ENCODE measurements at places on chromosomes 4 and X.

DNA sequence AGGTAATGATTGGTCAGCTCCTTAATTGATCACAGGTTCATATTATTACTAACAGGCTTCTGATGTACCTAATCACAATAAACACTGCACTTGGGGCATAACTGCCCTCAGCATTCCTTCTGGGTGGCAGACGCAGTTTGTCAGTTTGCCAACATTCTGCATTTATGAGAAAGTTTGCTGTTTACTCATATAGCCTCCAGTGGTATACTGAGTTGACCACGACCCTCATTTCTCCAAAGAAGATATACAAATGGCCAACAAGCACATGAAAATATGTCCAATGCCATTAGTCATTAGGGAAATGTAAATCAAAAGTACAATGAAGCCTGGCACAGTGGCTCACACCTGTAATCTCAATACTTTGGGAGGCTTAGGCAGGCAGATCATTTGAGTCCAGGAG, 26.3 kb downstream of the EFHC2 start:
- no peak for DNase-seq

DNA sequence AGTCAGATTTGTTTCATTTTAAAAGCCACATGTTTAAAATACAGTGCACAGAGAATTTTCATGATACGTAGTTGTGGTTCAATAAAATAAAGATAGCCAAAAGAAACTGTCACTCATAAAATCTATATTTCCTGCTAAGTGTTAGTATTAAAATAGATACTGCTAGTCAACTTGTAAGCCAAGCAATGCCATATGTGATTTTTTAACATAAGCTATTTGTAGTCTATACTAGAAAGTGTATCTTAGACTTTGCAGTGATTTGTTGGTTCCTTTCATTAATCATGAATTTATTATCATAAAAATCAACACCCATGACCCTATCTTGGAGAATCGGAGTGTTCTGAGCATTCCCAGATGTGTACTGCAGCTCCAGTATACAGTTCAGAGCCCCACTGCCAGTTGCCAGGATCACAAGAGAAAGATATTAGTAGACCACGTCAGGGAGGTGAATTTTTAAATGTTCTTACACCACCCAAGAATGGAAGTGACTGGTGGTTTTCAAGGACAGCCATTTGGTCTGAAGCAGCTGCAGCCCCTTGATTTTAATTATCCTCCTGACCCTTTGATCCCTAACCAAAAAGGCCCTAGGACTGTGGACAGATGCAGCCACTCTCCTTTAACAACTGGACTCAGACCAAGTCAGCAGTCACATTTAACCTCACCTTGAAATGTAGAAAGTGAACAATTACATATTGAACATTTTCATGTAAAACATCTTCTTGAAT, 163.1 kb downstream of the PALLD start:
- DNase-seq = no peak

- DNase-seq = no peak
Observed at GRCh38 chr4:118850488-118851173, 14.7 kb upstream of the SEC24D start.

DNA sequence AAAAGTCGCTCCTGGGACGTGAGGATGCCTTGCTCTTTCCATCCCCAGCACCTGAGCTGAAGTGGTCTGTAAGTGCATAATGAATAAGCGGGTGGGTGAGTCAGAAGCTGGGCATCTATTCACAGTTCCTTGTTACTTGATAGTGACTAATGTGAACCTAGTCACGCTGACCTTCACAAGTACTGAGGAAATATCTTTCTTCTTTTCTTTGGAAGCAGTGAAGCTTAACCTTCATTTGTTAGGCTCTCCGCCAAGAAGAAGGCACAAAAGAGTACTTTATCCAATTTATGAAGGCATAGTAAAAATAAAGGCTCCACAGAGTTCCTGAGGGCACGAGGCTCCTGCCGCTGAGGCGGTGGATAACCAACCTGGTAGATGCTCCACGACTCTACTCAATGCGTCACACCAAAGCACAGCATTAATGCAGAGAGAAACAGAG, 475.7 kb upstream of the SLIT2 start:
- DNase-seq = peak; percentile 25

DNA sequence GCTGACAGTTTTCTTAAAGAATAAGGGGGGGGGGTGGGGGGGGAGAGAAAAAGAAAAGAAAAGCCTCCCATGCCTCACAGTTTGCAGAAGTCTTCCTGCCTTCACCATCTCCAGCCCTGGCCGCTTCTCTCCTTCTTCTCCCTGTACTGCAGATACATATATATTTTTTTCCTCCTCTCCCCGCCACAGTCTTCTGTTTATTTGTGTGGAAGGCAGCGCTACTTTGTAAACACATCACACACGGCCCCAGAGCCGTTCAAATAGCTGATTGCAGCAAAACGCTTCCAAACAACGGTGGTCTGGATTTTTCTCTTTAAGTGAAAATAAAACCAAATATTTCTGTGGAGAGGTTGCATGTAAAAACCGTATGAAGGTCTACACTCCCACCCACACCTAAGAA, 732 bp downstream of the NLGN4X start:
- no peak for DNase-seq

GRCh38 chr4:185343726-185344581, 51.8 kb downstream of the LRP2BP start:
- peak; percentile 22 for DNase-seq

- DNase-seq = no peak
Observed at GRCh38 chr4:109298279-109299010, 4.0 kb downstream of the COL25A1 start.

DNA sequence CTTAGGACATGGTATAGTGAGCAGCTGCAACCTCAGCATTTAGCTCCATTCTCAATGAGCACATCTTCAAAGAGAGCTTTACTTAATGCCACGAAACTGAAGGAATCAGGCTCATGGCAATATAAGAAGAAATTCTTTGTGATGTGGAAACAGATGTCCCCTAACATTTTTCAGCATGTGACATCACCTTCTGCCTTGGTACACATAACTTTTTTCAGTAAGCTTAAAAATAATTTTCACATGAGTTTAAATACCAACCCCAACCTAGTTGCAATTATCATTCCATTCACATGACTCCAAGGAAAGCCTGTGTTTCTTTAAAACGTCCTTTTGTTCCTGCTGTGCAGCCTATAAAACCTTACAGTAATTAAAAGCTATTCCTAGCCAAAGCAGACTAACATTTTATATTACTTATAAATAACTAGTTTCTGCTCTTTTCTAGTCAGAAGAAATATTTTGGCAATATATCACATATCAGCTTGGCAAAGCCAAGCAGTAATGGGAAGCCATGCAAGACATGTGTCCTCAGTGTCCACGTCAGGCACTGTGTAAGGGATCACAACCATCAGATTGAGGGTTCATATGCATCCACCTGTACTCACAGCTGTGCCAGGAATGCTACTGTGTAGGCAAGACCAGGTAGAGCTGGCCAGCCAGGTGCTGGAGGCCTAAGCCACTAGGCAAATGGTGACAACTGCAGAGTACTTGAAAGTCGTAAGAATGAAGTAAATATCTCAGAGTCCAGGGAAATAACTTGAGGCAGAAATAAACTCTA, 466.6 kb downstream of the INPP4B start:
- DNase-seq = peak; percentile 90

- no peak for DNase-seq
Observed at GRCh38 chrX:48493890-48494364, 14.9 kb upstream of the PORCN start.

GRCh38 chr4:75338352-75338880, 175.8 kb downstream of the RCHY1 start:
- no peak for DNase-seq
